NCI-H2081 treated with DMSO at 0.1 percent for 48 hours (cell line): ENCODE measurements at places on chromosomes 13 and 19.

GRCh38 chr19:35249146-35249847 lies 495 bp downstream of the LSR start:
- no peak for DNase-seq

DNA sequence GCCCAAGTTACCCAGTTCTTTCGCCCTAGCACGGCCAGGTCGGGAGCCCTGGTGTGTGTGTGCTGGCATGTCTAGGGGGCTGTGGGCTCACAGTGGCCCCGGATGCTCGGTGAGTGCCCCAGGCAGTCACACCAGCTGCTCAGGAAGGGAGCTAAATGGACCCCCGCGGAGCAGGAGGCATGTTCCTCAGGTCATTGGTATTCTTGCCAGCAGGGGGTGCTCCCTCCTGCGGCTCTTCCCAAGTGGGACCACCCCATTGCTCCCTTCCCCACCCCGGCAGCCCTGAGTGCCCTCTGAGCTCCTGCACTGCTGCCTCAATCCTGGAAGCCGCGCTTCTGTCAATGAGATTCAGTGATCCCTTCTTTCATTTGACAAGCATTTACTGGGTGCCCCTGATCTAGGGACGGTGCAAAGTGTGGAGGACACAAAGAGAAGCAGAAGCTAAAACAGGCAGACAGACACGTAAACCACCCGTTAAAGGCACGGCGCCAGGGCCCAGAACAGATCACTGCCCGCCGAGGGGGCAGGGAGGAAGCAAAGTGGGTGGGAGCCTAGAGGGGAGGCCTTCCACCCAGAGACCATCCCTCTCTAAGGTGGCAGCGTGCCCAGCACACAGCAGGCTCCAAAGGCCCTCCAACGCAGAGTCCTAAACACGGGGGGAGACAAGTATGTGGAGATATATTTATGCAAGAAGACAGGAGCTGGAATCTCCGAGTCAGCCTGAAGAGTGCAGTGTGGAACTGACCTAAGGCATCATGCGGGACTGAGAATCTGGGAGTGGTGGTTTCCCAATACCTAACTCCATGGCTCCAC lies 5.2 kb upstream of the ADPRHL1 start:
- no peak for DNase-seq

GRCh38 chr19:16442386-16443276 lies 29.1 kb downstream of the EPS15L1 start:
- peak; percentile 83 for DNase-seq

DNA sequence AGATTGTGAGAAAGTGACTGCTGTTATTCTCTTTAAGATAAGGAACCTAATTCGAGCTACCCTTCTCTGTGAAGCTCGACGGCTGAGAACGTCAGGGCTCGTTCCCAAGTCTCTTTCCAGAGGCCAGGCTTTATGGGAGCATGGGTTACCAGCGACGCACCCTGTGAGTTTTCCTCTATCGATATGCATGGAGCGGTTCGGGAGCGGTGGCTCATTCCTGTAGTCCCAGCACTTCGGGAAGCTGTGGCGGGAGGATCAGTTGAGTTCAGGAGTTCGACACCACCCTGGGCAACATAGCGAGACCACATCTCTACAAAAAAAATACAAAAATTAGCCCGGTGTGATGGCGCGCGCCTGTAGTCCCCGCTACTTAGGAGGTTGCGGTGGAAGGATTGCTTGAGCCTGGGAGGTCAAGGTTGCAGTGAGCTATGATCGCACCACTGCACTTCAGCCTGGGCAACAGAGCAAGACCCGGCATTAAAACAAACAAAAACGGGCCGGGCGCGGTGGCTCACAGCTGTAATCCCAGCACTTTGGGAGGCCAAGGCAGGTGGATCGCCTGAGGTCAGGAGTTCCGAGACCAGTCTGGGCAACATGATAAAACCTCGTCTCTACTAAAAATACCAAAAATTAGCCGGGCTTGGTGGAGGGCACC lies 681 bp upstream of the ZNF606 start:
- DNase-seq = no peak

- no peak for DNase-seq
Observed at GRCh38 chr19:7792281-7792680, 29.2 kb downstream of the CLEC4M start.

- peak; percentile 98 for DNase-seq
Observed at GRCh38 chr13:36536546-36536945, 104.3 kb downstream of the CCNA1 start.

- DNase-seq = no peak
Observed at GRCh38 chr13:59842507-59842906, 321.2 kb downstream of the DIAPH3 start.

GRCh38 chr19:3803114-3803888 lies 17.1 kb upstream of the MATK start:
- DNase-seq = no peak

- no peak for DNase-seq
Observed at GRCh38 chr19:34179066-34179465, 6.8 kb downstream of the LSM14A start.

- no peak for DNase-seq
Observed at GRCh38 chr13:70905035-70905434, 796.8 kb upstream of the KLHL1 start.

- DNase-seq = no peak
Observed at GRCh38 chr13:110867380-110867779, 47.5 kb downstream of the ANKRD10 start.

- no peak for DNase-seq
Observed at GRCh38 chr13:86563308-86563707, 764.1 kb upstream of the SLITRK6 start.

- no peak for DNase-seq
Observed at GRCh38 chr19:897442-898039, 4.3 kb downstream of the RNU6-9 start.

GRCh38 chr13:38951525-38952313 lies 38.9 kb downstream of the STOML3 start:
- DNase-seq = no peak

- DNase-seq = no peak
Observed at GRCh38 chr13:45370922-45371406, 30.0 kb upstream of the TPT1 start.

GRCh38 chr19:13623716-13624710 lies 117.7 kb upstream of the CACNA1A start:
- peak; percentile 23 for DNase-seq

DNA sequence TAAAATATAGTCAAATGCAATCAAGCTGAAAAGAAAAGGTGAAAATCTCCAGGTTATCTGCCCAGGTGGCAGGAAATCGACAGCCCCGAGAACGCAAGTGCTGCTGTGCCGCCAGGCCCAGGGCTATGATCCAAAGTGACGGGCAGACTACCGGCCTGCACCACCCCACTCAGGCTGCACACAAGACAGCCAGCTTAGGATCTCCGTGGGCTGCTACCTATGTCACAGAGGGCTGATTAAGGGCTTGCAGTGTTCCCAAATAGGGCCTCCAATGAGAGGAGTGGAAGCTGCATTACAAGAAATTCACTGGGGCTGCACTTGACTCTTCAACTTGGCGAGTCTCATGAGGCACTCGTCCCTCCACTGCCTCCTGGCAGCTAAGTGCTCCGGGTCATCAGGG lies 121.8 kb downstream of the CRYL1 start:
- no peak for DNase-seq

DNA sequence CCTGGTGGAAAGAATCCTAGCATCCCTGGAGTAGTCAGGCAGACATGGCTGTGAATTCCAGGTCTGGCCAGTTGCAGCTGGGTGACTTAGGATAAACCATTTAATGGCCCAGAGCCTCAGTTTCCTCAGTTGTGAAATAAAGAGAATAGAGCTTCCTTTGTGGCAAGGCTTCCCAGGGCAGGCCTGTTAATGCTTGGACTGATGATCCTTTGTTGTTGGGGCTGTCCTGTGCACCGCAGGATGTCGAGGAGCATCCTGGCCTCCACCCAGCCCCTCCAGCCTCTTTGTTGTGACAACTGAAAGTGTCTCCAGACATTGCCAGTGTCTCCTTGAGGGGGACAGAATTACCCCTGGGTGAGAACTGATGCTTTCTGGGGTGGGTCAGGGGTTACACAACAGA lies 16.3 kb downstream of the LYL1 start:
- no peak for DNase-seq

- DNase-seq = no peak
Observed at GRCh38 chr13:114061744-114062143, 70.7 kb downstream of the RASA3 start.

DNA sequence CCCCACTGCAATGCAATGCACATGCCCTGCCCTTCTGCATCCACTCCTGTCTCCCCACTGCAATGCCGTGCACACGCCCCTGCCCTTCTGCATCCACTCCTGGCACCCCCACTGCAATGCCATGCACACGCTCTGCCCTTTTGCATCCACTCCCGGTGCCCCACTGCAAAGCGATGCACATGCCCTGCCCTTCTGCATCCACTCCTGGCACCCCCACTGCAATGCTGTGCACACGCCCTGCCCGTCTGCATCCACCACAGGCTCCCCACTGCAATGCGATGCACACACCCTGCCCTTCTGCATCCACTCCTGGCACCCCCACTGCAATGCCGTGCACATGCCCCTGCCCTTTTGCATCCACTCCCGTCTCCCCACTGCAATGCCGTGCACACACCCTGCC lies 98.1 kb downstream of the KCTD15 start:
- DNase-seq = no peak

GRCh38 chr13:90918536-90918935 lies 429.0 kb upstream of the MIR17HG start:
- no peak for DNase-seq

DNA sequence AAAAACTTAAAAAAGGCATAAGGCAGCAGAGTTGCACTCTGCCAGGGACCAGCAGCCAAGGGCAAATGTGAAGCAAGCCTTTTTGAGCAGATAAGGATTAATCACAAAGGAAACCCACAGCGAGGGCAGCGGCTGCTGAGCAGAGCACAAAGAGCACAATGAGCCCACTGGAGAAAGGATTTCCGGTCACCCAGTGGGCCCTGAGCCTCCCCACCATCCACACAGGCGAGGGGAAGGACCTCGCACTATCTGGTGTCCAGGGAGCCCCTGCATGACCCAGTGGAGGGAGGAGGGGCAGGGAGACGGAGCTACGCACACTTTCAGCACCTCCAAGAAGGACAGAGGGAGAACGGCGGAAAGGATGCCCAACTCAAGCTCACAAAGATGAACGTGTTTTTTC lies 40.0 kb downstream of the COL4A1 start:
- no peak for DNase-seq

DNA sequence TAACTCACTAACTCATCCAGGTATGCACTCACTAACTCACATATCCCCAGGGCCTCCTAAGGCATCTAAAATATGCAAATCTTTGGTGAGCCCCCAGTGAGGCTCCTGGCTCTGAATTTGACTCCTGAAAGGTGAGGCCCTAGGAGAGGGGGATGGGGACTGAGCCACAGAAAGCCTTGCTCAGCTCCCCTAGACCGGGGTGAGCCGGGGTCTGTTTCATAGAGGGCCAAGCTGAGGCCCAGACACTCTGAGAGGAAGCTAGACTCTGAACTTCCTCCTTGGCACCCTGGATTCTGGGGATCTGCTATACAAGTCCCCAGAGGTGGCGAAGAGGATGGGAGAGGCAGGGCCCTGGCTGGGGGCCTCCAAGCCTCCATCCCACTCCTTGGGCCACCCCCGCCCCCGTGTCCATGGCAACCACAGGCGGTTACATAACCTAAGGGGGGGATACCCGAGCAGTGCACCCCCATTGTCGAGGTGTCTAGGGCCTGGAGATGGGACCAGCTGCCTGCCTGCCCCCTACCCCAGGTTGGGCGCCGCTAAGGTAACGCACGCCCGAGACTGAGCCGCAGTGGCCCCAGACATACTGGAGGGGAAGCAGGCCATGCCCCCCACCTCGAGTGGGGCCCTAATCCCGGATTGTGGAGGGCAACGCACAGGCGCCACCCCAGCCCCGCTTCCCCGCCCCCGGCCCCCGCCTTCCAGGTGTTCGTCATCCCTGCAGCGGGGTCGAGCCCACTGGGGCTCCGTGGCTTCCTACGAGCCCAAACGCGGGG lies 646 bp downstream of the ABHD8 start:
- no peak for DNase-seq

DNA sequence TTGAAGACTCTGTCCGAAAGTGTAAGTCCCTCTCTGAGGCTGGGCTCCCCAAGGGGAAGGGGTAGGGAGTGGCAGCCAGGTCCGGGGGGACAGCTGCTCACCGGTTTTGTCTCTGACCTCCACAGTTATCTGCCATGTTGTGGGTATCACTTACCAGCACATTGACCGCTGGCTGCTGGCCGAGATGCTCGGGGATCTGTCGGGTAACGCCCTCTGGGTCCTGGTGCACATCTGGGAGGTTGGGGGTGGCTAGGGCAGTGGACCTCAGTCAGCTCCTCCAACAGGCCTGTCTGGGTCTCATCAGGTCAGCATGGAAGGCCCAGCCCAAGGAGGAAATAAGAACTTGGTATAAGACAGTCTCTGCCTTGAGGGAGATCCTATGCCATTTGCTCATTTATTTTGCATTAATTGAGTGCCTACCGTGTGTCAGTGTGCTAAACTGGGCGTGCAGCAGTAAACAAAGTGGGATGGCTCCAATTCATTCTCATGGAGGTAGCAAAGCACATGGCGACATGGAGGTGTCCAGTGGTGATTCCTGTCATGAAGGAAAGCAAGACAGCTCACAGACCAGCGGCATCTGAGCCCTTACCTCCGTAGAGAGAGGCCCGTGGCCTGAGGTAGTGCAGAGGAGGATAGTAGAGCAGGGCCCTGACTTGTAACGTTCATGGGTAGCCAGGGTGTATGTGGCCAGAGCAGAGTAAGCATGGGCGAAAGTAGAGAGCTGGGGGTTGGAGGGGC lies 13.7 kb downstream of the EIF3K start:
- DNase-seq = no peak

GRCh38 chr19:38304866-38305429 lies 897 bp downstream of the C19orf33 start:
- no peak for DNase-seq

- DNase-seq = no peak
Observed at GRCh38 chr19:34150558-34150957, 21.7 kb upstream of the LSM14A start.

DNA sequence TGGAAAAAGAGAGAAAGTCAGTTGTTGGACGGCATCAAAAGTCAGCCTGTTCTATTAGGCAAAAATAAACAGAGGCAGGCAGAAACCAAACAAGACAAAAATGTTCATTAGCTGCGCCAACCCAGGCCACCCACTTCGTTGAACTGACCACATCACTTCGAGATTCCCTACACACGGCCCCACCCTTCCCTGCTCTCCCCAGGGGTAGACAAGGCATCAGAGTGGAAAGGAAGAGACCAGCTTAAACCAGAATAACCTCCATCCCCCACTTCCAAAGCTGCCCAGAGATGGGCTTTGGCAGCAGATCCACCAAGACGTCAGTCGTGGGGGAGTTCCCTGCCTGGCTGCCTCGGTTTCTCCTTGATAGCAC lies 204.6 kb upstream of the TSHZ3 start:
- DNase-seq = no peak
